ENCODE measurements at places on chromosomes 5 and 9.

GRCh38 chr5:89071101-89071940 lies 188.3 kb upstream of the MEF2C start:
- no peak for DNase-seq

GRCh38 chr9:73081979-73082657 lies 69.5 kb upstream of the ANXA1 start:
- DNase-seq, result peak; percentile 59

DNA sequence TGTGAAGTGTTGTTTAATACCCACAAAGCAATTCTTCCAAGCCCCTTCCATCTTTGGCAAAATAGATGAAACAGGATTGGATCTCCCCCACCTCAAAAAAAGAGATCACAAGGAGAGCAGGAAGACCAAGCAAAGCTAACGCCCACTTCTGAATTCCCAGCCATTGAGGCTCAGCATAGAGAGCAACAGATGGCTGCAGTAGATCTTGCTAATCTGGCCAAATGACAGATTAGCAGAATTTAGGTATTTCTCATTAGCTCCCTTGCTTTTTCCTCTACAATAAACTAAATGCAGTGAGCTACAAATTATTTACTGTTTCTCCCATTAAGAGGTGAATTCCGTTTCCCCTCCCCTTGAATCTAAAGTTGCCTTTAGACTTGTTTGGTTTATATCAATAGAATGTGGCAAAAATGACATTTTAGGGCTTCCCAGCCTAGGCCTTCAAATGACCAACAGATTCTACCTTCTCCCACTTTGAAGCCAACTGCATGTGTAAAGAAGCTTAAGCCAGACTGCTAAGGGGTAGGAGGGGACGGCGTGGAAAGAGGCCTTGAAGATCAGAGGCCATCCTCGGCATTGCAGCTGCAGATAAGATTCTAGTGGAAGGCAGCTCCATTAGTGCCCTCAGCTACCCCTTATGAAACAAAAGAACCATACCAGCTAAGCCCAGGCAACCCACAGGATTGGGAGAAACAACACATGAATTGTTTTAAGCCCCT lies 56.8 kb upstream of the CPEB4 start:
- DNase-seq, result no peak

GRCh38 chr5:154315756-154316155 lies 125.2 kb downstream of the GALNT10 start:
- no peak for DNase-seq

- DNase-seq, result no peak
Observed at GRCh38 chr9:36873247-36873875, 160.7 kb downstream of the PAX5 start.

GRCh38 chr5:95102080-95102479 lies 182.8 kb downstream of the MCTP1 start:
- no peak for DNase-seq

DNA sequence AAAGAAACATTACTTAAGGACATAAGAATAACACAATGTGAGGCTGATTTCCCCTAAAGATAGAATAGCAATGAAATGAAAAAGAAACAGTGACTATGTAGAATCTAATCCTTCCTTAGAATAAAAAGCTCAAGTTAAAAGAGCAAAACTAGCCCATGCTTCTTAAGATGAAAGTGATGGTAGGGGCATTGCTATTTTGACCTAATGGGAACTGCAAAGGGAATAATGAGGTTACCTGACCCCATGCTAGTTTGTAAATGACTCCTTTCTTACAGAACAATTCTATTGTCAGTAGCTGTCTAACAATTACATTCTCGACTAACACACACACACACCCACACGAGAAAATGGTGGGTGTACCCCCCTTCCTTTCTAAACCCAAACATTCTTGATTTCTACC lies 575.8 kb downstream of the CSNK1G3 start:
- no peak for DNase-seq

DNA sequence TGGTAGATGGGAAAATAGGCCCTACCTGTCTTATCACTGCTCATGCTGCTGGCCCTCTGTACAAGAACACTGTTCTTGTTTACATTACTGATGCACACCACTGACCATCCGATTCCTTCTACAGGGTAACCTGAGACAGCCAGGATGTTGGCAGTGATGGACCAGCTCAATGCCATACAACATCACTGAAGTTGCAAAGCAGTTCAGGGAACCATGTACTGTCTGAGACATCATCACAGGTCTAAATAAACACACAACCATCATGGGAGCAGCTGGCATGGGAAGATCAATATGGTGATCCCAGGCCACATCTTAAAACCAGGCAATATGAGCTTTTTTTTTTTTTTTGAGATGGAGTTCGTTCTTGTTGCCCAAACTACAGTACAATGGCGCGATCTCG lies 59.0 kb downstream of the IARS1 start:
- no peak for DNase-seq

- DNase-seq, result no peak
Observed at GRCh38 chr9:96158909-96159575, 142.9 kb downstream of the HSD17B3 start.

DNA sequence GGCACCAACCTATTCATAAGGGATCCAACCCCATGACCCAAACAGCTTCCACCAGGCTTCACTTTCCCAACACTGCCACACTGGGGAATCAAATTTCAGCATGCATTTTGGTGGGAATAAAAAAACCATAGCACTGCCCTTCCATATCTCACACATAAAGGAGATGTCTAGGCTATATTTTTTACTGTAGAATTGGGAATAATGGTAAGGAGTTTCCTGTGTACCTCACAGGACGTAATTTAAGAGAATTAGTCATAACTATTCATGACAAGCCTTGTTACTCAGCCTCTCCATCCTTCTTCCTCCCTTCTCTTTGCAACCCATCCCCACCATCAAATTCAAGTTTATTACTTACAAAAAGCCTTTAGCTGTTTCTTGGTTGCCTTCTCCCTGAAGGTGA lies 352.1 kb downstream of the MLLT3 start:
- no peak for DNase-seq
